ENCODE measurements at places on chromosomes 3 and 15.
A peak's percentile ranks its signal among the peaks of the same experiment; 100 is the strongest.

GRCh38 chr3:81788610-81789009 is 27.2 kb upstream of the GBE1 start:
- DNase-seq: no peak

DNA sequence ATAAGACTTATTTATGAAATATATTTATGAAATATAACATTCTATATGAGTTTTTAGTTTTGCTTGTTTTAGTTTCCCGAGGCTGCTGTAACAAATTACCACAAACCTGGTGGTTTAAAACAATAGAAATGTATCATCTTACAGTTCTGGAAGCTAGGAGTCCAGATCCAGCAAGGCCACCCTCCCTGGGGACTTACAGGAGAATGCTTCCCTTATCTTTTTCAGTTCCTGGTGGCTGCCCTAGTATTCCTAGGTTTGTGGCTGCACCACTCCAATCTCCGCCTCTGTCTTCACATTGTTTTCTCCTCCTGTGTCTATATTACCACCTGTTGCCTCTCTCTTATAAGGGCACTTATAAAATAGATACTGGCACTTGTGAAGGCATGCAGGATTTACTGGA is 877.8 kb downstream of the TUSC7 start:
- no peak for DNase-seq

DNA sequence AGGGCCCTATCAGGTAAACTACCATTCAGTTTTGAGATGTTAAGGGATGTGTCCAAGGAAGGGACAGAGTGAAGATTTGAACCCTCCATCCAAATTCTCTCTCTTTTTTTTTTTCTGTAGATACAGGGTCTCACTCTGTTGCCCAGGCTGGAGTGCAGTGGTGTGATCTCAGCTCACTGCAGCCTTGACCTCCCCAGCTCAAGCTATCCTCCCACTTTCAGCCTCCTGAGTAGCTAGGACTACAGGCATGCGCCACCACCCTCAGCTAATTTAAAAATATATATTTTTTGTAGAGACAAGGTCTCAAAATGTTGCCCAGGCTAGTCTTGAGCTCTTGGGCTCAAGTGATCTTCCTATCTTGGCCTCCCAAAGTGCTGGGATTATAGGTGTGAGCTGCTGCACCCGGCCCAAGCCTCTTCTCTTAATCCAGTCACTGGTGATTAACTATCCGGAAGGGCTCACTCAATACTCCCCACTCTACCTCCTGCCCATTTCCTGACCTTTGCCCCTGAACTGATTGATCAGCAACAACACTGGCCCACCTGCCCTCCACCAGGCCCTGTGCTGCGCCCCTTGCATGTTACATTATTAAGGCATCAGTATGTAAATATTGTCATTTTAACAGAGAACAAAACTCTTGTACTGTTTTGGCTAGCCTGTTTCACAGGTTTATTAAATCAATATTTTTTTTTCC is 164.7 kb downstream of the CTNNB1 start:
- no peak for DNase-seq

- DNase-seq: no peak
Observed at GRCh38 chr3:64063207-64063982, 40.1 kb upstream of the PSMD6 start.

- DNase-seq: no peak
Observed at GRCh38 chr3:180782195-180782984, 103.1 kb upstream of the CCDC39 start.

GRCh38 chr3:172511783-172512762 is 11.2 kb downstream of the TNFSF10 start:
- DNase-seq: peak; percentile 61

DNA sequence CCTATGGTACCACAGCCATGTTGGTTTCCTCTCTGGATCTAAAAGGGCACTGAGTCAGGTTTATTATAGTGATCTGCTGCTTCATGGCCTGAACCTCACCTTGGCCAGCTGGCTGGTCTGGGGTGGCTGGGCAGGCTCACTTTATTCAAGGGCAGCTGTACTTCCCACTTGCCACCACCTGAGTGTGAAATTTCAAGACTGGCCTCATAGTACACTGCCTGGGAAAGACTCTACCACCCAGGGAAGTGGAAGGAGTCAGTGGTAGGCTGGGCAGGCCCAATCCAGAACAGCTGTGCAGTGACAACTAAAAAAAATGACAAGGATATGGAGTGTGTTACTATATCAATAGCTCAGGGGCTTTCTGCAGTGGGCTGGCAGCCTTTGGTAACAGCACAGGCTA is 8.8 kb downstream of the SNUPN start:
- no peak for DNase-seq

DNA sequence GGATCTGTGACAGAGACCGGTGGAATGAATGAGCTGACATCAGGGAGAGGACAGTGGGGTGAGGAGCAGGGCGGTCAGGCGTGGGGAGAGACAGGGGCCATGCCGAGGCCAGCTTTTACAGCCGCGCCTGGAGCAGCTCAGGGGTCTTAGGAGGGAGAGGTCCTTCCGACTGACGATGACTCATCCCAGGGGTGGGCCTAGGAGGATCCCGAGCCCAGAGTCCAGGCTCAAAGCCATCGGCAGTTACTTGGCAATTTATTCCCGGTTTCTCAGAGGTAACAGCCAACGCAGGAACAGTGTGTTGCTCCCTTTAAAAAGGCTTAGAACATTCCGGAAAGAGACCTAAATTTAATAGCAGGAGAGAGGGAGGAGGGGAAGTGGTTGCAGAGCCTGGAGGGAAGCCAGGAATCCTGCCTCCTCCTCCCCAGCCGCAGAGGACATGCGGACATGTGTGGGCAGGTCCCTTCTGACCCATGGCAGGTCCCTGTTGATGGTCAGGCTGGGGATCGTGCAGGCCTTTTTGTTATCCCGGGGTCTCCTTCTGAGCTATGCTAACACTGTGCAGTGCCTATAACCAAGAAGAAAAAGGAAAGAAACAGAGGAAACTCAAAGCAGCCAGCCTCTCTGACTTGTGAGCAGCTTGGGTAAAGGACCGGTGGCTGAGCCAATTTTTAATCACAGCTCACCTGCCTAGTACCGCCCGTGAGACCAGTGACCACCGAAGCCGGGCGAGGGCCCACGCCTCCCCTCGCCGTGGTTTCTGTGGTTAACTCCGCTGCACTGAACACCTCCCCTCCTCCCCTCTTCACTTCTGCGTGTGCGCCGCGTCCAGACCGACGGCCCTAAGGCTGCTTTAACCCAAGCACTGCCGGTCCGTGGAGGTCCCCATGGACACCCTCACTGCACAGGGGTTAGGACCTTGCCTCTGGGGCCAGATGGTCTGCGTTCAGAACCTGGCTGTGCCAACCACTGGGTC is 392.4 kb upstream of the PROK2 start:
- no peak for DNase-seq

DNA sequence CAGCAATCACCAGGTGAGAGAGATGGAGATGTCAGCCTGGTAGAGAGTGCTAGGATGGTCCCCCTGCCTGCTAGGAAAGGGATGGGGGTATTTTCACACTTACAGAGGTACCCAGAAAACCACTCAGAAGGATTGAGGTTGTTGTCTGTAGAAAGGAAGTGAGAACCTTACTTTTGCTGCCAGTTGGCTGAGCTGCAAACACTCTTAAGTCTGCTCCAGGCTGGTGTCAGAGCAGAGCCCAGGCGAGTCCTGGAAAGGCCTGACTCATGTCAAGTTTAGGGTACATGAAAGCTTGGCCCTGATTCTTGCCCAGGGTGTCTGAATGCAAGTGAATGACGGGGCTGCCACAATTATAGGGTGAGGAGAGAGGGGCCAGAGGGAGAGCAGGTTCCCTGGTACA is 214.5 kb upstream of the TRIM42 start:
- no peak for DNase-seq

DNA sequence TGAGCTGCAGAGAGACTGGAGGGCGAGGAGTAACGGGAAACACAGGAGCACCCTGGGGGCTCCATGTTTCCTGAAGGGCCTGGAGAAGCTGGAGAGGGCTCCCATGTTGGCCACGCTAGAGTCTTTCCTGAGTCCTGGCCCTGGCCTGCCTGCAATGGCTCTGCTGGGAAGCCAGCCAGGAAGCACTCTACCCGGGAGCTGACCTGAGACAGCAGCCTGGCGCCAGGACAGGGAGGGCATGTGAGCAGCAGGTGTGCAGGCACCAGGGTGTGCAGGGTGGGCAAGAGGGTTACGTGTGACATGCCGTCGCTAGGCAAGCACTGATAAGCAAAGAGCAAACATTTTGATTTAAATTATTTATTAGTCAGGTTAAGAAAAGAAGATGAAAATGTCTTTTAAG is 301.4 kb downstream of the OCA2 start:
- DNase-seq: no peak

DNA sequence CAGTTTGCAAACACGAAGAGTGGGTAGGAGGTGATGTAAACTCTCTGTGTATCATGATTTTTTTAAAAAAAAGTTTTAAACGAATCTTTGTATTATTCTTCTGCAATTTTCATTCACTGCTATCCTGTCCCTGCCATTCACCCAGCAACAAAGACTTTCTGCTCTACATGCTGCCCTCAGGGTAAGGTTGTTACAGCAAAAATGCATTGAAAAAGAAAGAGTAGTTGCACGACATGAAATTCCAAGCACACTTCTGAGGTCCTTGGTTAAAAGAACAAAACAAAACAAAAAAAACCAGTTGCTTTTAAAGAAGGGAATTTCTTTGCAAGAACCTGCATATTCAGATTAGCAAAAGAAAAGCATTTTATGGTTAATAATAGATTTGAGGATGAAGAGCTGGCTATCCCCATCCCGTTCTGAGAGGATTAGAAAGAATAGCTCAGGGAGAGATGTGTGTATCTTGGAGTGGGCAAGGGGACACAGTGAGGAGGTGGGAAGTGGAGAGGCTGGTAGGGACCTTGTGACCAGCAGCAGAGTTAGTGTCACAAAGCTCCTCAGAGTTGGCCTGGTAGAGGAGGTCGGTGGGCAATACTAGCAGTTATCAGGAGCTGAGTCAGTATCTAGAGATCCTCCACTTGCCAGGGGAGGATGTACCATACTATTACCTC is 290.8 kb downstream of the NEK10 start:
- no peak for DNase-seq

DNA sequence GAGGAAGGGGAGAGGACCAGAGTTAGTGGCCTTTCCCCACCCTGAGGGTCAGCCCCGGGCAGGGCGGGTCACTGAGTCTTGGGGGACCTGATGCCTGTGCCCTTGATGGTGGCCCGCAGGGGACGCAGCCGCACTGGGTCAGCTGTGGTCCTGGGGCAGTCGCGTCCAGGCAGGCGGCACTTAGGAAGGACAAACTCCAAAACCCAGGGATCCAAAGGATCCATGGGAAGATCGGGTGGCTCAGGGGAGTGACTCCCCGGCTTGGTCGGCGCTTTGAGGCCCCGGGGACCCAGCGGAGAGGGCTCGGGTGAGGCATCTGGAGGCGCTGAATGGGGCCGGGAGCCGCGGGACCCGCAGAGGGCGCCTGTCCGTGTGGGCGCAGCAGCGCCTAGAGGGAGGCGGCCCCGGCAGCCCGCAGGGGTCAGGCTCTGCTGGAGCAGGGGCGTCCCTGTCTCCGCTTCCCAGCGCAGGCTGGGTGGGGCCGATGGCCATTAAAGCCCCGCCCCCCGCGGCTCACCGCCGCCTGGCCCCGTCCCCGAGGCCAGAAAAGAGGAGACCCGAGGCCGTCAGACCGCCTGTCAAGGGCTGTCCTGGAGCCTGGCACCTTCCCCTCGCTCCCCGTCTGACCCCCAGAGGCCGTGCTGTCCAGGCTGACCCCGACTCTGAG is 17.5 kb downstream of the CIDEC start:
- DNase-seq: no peak

- DNase-seq: no peak
Observed at GRCh38 chr3:23319366-23320312, 116.5 kb downstream of the UBE2E2 start.

GRCh38 chr3:194705761-194706160 is 20.1 kb downstream of the FAM43A start:
- DNase-seq: no peak

- DNase-seq: no peak
Observed at GRCh38 chr3:126375835-126376331, 18.7 kb upstream of the KLF15 start.

DNA sequence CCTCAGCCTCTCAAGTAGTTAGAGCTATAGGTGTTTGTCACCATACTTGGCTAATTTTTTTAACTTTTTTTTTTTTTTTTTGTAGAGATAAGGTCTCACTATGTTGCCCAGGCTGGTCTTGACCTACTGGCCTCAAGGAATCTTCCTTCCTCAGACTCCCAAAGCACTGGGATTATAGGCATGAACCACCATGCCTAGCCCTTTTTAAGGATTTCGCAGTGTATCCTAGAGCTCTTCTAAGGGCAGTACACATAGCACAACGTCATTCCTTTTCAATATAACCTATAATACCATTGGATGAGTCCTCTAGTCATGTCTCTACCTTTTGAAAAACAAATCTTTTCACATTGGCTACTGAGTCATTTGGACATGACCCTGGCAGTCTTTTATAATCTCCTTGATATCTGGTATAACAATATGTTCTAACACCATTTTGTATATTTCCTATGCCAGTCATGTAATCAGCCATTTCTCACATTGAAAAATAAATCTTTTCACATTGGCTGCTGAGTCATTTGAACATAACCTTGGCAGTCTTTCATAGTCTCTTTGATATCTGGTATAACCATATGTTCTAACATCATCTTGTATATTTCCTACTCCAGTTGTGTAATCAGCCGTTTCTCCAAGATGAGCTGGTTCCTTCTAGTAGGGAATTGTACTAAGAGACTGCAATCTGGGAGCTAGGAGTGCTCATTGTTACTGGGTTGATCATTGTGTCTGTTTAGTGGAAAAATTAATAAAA is 944.7 kb downstream of the MCTP2 start:
- no peak for DNase-seq

GRCh38 chr3:186166036-186166435 is 57.1 kb upstream of the ETV5 start:
- DNase-seq: no peak

DNA sequence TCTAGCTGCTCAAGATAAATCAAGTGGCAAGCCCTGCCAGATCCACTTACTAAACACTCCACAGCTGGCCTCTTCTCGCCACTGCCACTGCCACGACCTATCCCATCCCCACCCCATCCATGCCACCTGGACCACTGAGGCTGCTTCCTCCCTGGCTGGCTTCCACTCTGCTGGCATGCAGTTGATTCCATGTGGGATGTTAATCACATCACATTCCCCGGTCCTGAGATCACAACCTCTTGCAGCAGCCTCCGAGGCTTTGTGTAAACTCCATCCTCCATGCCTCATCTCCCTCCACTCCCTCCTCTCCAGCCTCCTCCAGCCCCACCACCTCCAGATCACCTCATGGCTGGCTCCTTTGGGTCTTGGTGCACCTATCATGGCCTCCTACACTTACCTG is 7.7 kb downstream of the NCKIPSD start:
- no peak for DNase-seq

DNA sequence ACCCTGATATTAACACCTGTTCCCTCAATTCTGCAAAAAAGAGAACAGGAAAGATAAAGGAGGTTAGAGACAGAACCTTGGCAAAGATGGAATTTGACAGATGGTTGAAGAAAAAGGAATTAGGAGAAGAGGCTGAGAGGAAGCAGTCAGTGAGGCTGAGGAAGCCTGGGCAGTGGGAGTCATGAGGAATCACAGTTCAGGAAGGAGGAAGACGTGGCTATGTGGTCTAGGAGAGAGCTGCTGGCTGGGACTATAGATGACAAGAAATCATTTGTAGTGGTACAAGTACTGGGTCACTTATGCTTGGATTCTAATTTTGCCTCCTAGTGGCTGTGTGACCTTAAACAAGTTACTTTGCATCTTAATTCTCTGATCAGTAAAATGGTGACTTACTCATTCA is 49.0 kb downstream of the LARS2 start:
- DNase-seq: no peak

All from stimulated activated naive CD4-positive, alpha-beta T cell treated with Interleukin-2 at 50 U/mL for 16 hours (primary cell).